NAMALWA (cell line): ENCODE measurements at places on chromosomes 7 and 10.

- no peak for DNase-seq
Measured at GRCh38 chr10:133040198-133040597, 47.5 kb upstream of the ADGRA1 start.

DNA sequence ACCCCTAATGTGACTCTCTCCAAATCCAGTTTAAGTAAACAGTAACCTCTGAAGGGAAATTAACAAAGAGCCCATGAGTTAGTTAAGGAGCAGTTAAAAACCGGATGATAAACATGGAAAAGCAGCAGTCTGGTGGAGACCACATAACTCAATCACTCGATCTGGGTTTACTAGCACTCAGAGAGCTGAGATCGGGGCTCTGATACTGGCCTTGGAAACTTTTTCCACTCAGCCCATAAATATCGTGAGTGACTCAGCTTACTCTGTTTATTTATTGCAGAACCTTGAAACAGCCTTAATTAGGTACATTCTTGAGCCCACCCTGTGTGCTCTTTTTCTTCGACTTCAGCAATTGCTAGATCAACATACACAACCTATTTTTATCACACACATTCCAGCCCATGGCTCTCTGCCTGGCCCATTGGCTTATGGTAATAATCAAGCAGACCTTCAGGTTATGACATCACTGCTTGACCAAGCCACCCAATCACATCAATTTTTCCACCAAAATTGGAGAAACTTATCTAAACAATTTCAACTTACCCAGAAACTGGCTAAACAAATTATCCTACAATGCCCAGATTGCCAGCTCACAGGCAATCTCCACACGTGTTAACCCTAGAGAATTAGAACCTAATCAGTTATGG is 82.2 kb upstream of the GPR22 start:
- no peak for DNase-seq

- DNase-seq: no peak
Measured at GRCh38 chr10:49172061-49172776, 16.0 kb downstream of the TMEM273 start.

GRCh38 chr7:33750177-33750576 is 155.2 kb upstream of the BMPER start:
- DNase-seq: no peak

DNA sequence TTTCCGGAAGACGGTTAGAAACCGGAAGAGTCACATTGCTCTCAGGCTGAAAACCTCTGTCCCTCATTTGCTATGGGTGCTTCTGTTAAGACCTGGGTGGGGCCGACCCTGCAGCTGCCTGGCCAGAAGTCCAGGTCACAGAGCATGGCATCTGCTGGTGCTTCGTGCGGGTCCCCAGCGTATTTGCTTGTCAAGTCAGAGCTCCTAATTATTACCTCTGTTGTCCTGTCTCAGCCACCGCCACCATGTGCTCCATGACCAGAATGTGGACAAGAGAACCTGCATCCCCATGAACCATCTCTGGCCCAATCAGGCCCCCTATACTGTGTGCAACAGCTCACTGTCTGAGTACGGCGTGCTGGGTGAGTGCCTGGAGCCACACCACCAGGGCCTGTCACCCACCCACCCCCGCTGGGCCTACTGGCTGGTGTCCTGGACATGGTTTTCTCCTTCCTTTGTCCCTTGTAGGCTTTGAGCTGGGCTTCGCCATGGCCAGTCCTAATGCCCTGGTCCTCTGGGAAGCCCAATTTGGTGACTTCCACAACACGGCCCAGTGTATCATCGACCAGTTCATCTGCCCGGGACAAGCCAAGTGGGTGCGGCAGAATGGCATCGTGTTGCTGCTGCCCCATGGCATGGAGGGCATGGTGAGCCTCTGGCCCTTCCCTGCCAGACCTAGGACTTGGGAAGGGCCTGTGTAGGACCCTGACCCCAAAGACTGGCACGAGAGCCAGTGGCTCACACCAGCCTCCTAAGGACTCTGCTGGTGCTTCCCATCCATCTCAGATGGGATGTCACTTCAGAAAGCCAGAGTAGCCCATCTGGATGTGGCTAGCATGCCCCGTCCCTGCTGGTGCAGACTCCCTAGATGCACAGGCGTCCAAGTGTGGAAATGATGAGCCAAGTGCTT is 51.3 kb upstream of the ZMIZ2 start:
- no peak for DNase-seq

DNA sequence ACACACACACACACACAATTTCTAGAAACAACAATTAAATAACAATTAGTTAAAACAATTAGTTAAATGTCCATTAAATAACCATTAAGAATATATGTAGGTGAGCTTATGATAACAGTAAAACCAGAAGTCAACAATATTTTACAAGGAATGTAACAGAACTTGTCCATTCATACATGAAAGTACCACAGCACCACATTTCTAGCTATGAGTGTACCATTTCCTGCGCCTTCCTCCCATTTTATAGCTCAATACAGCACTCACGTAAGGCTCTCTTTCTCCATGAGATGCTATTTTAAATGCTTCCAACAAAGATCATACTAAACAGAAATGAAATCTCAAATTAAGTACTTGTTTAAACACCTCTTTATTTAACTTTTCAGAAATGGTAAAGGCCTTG is 367.3 kb upstream of the ZWINT start:
- DNase-seq: no peak

DNA sequence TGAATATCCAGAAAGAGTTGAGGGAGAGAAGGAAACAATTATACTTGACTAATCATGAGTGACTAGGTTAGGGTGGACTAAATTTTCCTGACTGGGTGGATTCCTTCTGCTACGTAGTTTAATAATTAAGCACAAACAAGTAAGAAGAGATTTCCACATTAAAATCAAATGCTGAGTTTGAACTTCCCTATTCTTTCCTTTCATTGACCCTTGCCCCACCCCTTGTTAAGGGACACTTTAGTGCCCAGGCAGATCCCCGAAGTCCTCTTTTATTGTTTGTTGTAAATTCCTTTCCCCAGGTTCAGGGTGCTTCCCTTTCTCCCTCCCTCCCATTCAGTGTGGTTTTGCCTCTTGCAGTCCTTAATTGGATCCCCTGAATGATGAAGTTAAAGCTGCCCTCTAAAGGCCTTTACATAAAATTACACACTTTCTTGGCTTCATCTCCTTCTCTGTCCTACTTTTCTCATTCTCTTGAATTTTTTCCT is 8.8 kb upstream of the SPAM1 start:
- DNase-seq: peak; percentile 47

GRCh38 chr10:129945064-129945463 is 19.0 kb downstream of the EBF3 start:
- no peak for DNase-seq

DNA sequence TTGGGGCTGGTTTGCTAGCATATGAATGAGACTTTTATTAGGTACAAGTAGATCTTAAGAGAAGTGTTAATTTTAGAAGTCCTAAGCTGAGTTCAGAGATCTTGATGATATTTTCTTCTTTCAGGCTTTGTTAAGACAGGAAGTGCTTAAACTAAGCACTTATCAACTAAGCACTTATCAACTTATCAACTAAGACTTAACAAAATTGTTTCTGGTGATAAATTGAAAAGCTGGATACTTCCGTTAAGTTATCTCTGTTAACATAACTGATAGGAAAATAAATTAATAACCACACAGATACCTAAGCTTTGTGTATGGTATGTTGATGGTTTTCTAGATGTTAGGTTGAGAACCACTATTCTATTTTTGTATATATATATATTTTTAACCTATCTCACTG is 113.7 kb downstream of the PHTF2 start:
- no peak for DNase-seq

GRCh38 chr10:71852355-71852937 is 1.4 kb upstream of the PSAP start:
- peak; percentile 27 for DNase-seq

DNA sequence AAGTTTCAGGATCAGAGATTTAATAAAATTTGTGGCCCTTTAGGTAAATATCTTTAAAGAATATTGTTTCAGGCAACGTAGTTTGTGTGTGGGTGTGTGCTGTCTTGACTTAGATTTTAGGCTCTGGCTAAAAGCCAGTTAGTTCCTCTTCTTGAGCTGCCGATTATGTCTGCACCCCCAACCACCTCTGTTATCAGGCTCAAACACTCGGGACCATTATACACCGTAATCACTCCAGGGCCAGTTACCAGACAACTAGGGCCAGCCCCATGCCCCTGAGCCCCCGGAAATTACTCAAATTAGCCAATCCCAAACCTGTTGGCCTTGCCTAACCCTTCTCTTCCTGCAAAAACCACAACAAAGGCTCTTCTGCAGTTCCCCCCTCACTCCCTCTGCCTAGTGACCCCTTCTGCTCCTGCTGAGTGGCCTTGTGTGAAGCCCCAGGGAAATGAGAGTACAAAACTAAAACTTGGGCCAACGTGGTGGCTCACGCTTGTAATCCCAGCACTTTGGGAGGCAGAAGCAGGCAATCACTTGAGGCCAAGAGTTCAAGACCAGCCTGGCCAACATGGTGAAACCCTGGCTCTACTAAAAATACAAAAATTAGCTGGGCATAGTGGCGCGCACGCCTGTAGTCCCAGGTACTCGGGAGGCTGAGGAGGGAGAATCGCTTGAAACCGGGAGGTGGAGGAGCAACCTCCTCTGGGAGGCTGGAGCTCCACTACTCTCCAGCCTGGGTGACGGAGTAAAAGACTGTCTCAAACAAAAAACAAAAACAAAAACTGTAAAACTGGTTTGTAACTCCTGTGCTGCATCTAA is 9.2 kb upstream of the HNRNPF start:
- peak; percentile 84 for DNase-seq

DNA sequence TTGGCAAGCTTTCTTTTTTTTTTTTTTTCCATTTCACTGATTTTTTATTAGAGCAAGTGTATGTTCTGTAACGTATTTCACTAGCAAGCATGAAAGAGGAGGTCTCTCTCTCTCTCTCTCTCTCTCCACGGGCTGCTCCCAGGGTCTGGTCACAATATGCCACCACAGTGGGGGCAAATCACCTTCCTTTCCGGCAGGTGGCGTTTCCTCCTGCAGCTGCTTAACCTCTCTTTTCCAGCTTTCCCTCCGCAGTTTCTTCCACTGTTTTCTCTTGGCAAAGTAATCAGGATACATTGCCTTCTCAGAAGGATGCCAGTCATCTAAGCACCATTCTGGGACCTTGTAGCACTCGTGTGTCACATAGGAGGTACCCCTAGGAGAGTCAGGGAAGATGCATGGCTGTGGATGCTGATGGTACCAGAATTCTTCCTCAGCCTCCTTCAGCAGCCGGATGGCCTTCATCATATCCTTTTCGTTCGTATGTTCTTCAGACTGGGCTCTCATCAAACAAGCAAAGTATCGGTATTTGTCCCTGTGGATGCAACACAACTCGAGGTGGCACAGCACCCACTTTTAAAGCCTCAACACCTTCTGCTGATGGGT is 197.3 kb upstream of the PODXL start:
- peak; percentile 20 for DNase-seq
